T-helper 2 cell (primary cell): ENCODE measurements at places on chromosomes 1 and 21.

- DNase-seq, result no peak
Measured at GRCh38 chr1:51303751-51304251, 26.6 kb downstream of the TTC39A start.

DNA sequence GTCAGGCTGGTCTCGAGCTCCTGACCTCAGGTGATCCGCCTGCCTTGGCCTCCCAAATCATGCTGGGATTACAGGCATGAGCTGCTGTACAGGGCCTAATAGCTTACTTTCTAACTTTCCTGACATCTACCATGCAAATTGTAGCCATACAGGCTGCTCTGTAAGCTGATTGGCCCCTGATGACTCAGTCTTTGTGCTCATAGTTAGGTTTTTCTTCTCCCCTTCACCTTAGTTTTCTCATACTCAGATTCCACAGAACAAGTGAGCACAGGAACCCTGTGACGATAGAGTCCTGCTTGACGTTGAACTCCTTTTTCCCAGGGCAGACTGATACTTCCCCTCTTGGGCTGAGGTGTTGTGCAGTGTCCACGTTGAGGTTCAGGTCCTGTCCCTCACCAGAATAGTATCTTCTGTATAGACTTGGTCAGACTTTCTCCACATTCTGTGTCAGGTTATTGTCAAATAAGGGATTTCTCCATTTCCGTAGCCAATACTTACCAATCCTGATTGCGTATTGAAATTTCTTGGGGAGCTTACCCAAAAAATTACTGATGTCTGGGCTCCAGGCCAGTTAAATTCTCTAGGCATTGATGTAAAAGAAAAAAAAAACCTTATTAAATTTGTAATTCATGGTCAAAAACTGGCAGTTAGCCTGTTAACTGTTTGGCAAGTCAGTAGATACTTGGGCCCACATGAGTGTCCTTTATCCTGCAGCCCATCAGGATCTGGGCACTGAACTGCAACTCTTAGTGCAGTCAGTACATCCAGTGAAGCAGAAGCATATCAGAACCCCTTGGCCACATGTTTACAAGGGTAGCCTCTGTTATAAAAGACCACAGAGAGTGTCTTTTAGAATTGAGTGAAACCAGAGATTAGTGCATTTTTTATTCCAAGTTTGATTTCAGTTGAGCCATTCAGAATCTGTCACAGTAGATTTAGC is 118.2 kb downstream of the DYRK1A start:
- no peak for DNase-seq

DNA sequence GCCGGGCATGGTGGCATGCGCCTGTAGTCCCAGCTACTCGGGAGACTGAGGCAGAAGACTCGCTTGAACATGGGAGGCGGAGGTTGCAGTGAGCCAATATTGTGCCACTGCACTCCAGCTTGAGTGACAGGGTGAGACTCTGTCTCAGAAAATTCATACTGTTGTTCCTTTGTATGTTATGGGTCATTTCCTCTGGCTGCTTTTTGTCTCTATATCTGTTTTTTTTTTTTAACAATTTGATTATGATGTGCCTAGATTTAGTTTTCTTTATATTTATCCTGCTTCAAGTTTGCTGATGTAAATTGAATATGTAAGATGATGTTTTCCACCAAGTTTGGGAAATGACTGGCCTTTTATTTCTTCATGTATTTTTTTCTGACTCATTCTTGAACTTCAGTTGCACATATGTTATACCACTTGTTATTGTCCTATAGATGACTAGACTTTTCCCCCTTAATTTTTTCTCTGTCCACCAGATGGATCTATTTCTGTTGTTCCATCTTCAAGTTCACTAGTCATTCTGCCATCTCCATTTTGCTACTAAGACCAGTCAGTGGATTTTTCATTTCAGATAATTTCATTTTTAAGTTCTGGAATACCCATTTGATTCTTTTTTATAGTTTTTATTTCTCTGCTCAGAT is 173.5 kb downstream of the GALNT2 start:
- no peak for DNase-seq

GRCh38 chr1:78054559-78054958 is 8.8 kb downstream of the GIPC2 start:
- DNase-seq, result no peak

GRCh38 chr1:108947871-108948525 is 15.3 kb downstream of the CLCC1 start:
- no peak for DNase-seq

DNA sequence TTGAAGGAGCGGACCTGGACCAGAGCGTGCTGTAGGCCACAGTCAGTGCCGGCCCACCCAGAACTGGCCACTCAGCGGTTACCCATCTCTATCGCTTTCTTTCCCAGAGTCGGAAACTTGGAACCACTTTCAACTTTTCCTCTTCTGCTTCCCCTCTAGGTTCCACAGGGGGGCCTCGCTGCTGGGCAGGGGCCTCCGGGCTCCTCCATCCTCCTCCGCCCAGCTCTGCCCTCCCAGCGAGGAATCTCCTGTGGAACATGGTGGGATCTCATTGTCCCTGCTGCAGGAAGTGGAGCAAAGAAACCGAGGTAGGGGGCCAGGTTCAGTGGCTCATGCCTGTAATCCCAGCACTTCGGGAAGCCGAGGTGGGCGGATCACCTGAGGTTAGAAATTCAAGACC is 139.2 kb downstream of the ETS2 start:
- no peak for DNase-seq

- DNase-seq, result no peak
Measured at GRCh38 chr1:96513136-96513535, 208.4 kb upstream of the PTBP2 start.

DNA sequence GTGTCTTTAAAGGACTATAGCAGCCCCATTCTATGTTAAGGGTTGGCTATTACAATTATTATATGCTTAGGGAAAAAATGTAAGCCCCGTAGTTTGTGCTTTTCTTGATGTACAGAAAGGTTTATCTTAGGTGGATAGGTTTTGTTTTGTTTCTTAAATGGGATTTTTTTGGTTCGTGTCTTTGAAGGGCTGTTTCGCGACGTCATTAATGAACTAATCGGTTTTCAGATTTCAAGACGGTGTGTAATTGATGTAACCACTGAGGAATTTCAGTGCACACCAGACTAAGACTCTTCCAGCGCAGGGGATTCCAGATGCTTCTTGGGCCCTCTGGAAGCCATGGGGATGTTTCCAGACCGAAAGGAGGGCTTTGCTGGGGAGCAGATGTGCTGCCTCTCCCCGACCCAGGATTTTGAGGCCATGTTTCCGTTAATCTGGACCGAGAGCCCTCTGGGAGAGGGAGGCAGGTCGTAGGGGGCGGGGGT is 4.8 kb upstream of the SIM2 start:
- DNase-seq, result no peak

GRCh38 chr1:156876281-156876680 is 15.6 kb downstream of the NTRK1 start:
- no peak for DNase-seq

- DNase-seq, result no peak
Measured at GRCh38 chr1:176857632-176858031, 306.9 kb downstream of the ASTN1 start.

DNA sequence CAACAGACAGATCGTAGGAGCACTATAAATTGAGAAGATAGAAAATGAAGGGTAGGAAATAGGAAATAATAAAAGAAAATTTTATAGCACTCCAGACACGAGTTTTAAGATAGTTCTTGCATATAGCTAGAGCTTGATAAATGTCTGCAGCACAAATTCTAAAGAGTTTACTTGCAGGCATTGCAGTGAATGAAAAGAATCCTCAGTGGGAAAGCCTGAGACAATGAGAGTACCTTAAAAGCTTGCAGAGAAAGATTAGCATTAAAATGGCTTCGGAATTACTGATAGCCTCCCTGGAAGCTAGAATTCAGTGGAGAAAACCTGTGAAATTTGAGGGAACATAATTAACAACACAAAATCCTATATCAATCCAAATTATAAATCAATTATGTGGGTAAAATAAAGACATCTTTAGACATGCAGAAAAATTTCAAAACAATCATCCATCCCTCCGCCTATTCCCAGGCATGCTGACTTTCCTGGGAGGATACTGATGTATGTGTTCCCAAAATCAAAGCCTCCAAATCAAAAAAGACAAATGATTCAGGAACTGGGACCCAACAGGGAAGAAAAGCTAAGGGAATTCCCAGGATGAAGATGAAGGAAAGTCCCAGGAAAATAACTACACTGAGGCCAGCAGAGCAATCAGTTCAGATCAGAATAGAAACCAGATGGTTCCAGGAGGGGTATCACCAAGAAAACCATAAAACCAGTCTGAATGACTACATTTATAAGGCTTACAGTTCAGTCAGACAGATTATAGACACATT is 305.9 kb upstream of the USP25 start:
- DNase-seq, result no peak

DNA sequence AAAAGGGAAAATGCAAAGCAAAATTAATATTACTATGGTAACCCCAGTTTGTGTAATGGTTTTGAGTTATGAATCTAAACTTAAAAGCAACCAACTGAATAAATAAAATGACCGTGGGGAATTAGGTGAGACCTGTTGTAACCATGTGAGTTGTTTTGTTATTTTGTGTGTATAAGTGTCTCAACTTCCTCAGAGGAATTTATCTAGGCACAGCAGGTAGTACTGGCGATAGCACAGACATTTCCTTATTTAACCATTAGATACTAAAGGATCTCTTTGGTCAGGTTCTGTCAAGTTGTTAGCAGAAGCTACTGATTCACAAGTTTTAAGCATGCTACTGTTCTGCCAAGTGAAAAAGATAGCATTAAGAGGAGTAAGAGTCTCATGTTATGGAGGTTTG is 39.3 kb upstream of the LRRC7 start:
- DNase-seq, result no peak

- no peak for DNase-seq
Measured at GRCh38 chr1:33041026-33041425, 4.3 kb upstream of the AK2 start.

- DNase-seq, result no peak
Measured at GRCh38 chr1:36510418-36510817, 27.7 kb upstream of the CSF3R start.

GRCh38 chr21:25898671-25899070 is 163.9 kb downstream of the GABPA start:
- no peak for DNase-seq

- DNase-seq, result no peak
Measured at GRCh38 chr1:17251701-17252376, 2.9 kb downstream of the PADI3 start.

- no peak for DNase-seq
Measured at GRCh38 chr21:45281411-45282282, 6.0 kb downstream of the POFUT2 start.

DNA sequence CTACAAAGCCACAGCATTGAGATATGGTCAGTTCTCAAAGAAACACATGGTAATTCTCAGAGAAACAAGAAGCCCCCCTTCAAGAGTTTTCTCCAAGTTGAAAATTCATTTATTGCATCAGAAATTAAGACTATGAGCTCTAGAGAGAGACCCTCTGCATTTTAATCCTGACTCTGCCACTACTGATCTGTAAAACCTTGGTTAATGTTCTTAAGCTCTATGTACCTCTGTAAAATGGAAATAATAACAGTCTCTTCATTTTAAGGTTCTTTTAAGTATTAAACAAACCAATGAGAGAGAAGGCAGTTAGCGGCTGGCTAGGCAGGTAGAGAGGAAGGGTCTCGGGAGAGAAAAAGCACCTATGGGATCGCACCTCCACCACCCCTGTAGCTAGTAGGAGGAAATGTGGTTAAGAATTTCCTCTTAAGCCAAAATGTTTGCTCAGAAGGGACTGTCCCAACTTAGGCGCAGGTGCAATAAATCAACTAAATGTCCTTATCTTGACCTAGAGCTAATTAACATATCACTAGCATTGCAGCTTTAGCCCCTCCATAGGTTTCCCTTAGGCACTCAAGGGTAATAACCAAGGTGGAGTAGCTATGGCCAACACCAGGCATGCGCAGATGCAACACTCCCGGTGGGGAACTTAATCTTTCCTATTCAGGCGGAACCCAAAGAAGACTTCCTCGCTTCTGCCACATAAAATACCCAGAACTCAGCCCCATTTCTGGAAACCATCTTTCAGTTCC is 1685.4 kb downstream of the MRPL39 start:
- DNase-seq, result no peak

DNA sequence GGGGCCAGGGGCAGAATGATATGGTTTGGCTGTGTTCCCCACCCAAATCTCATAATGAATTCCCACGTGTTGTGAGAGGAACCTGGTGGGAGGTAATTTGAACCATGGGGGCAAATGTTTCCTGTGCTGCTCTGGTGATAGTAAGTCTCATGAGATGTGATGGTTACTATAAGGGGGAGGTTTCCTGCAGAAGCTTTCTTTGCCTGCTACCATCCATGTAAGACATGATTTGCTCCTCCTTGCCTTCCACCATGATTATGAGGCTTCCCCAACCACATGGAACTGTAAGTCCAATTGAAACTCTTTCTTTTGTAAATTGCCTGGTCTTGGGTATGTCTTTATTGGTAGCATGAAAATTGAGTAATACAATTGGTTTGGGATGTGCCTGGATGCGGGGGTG is 33.7 kb upstream of the LIN9 start:
- DNase-seq, result no peak

DNA sequence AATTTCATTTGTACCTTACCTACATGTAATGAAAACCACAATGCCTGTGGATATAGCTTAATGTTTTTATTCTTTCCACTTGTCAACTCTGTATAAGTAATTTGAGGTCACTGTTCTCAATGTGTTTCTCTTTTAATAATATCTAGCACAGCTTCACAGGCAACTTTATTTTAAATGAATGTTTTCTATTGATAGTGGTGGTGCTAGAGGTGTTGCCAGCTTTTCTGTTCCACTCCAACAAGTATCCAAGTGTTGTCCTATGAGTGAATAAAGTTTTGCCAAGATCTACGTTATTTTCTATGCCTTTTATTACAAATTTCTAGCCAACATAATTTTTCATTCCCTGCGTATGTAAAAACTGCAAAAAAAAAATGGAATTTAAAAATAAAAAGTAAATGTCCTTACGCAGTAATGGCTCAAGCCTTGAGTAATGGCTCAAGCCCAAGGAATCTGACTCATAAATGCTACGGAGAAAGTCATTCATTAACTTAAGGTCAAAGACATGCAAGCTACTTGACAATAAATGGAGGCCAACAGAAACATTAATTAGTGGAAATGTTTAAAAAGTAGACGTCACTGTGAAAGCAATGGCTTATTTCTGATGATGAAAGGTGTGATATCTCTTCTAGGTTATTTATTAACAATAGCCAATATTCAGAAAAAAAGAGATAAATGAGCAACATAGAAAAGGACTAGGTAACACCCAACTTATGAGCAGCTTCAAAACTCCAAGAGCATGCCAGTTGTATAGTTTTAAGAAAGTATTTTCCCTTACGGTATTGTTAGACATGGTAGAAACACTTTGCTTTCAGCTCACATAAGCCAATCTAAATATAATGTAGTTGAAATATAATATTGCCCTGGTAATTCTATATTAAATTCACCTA is 71.4 kb downstream of the SLC44A5 start:
- DNase-seq, result no peak

DNA sequence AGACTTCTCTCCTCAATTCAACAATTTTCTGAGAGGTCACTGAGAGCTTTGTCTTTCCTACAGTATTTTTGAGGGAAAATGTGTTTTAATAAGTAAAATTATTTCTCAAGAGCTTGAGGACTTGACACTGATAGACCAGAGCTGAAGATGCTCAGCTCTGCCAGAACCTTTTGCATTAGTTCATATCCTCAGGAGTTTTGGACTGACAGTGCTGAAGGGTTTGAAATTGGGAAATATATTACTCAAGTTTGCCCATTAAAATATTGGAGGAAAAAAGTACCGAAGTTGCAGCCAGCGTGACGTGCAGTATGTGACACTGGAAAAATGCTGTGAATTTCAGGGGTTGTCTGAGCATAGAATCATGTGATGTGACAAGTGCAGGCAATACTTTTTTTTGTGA is 346.6 kb upstream of the DPYD start:
- DNase-seq, result no peak
